Stimulated activated CD8-positive, alpha-beta memory T cell treated with anti-CD3 and anti-CD28 coated beads, Interleukin-2, amount 100 ng/mL, for 48 hours (primary cell): ENCODE measurements at places on chromosomes 3 and 15.

- DNase-seq, result no peak
These were observed 363.5 kb downstream of the FOXP1 start for GRCh38 chr3:71219744-71220638.

- no peak for DNase-seq
These were observed 156.7 kb downstream of the SERPINI1 start for GRCh38 chr3:167892205-167892604.

- no peak for DNase-seq
These were observed 74.7 kb downstream of the NPTN start for GRCh38 chr15:73558529-73558928.

GRCh38 chr3:30826531-30826942 lies 67.9 kb downstream of the GADL1 start:
- DNase-seq, result no peak

DNA sequence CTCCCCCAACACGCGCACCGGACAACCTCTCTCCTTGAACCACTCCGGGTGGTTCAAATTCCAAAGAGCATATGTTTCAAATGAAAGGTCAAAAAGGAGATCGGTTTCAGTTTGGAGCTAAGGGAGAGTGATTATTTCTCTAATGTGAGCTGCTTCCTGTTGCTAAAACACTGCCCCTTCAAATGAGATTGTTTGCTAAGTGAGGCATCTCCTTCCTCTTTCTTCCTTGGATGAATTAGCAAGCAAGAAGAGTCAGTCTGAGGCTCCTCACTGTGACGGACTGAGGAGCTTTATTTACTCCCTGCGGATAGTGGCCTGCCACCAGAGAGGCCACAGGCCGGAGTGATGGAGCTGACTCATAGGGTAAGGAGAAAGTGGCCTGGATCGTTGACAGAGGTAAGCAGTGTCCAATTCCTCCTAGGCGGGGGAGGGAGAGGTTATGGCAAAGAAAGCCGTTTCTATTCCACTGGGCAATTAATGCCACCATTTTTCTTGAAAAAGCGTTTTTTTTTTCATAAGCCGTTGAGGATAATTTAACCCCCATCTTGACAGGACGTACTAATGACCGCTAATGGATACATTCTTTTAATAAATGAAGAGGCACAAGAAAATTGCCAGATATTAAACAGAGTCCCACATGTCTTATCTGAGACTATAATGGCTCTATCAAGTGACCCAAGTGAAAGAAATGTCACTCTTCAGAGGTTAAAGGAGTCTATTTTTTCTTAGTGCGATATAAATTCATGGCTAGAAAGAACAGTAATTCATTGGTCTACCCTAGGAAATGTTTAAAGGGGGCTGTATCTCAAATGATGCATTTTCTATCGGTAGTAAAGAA lies 167.0 kb upstream of the ANKRD28 start:
- DNase-seq, result no peak

DNA sequence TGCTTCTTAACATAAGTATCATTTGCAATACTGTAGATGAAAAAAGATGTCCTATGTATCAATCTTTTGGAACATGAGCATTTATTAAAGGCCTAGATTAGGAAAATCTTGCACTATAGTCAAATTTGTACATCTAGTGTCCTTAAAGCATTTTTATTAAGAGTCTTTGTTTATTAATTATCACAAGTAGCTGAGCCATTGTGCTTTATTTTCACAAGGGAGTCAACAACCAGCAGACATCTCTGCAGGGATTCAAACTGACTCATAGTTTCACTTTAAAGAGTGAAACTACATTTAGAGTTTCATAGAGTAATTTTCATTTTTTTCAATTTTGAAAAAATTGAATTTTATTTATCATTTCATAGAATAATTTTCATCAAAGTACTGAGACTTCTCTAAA lies 94.5 kb upstream of the EIF1B start:
- DNase-seq, result no peak

DNA sequence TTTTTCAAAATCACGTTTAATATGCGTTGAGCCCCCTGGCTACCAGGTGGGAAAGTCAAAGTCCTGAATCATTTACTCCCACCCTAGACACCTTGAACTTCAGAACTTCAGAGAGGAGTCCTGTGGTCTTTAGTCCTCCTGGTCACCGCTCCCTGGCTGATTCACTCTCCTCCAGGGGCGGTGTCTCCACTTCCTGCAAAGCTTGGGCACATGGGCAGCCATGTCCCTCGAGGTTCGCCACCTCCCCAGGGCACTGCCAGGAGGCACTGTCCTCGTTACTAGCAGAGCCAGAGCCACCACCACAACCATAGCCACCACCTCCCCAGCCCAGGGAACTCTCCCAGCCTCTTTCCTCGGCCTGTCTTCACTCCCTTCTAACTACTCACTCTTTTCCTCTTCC lies 31.0 kb downstream of the LOXL1 start:
- DNase-seq, result no peak

DNA sequence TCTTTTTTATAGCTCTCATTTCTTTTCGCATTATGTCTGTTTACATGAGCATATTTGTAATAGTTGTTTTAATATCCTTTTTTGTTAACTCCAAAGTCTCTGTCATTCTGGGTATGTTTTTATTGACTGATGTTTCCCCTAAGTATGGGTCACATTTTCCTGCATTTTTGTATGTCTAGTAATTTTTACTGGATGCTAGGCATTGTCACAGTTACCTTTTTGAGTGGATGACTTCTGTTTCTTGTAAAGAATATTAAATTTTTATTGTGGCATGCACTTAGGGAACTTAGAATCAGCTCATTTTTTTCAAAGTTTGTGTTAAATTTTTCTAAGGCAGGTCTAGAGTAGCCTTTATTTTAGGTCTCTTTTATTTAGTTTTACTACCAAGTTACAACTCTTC lies 40.7 kb downstream of the ANAPC13 start:
- no peak for DNase-seq

DNA sequence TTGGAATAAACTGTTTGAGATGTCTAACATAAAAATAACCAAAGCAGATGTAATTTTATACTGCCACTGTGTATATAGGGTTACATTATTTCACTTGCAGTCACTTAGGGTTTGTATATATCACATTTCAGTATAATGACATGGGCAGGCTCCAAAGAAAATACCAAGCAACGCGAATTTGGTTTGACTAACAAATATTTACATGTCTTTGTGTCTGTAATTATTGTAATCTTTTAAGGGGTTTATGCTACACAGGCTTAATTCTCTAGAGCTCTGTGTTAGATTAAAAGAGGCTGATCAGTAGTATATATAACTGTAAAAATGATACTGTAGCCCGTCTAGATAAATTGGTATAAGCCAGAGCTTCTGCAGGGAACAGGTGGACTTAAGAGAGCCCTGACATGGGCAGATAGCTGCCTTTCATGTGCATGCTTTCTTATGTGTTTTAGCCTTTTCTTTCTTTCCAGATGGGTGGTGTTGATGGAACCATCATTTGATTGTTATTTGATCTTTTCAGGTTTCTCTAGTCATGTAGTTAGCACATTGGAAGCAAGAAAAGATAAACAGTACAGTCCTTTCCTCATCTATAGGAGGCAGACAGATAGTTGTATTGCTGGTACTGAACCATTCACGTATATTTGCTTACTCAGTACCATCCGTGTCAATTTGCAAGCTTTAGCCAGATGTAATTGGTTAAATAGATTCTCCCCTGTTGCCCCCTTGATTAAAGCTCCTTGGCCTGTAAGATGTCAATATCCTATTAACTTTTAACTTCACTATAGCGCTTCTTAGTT lies 86.1 kb downstream of the GALK2 start:
- DNase-seq, result no peak

DNA sequence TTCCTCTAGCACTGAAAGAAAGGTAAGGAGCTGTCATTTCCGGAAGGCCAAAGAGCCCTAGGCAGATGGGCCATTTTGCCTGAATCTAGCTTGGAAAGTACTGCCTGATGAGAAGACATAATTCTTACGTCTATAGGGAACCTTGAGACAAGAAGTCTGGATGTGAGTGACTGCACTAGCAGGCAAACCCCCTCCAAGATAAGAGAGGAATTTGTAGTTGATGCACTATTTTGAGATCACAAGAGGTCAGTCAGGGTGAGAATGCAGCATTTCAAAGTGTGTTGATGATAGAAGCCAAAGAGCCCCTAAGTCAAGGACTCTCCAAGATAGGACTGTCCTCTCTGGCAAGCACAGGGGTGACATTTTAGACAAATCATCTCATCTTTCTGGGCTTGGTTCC lies 99.2 kb downstream of the HES1 start:
- no peak for DNase-seq

DNA sequence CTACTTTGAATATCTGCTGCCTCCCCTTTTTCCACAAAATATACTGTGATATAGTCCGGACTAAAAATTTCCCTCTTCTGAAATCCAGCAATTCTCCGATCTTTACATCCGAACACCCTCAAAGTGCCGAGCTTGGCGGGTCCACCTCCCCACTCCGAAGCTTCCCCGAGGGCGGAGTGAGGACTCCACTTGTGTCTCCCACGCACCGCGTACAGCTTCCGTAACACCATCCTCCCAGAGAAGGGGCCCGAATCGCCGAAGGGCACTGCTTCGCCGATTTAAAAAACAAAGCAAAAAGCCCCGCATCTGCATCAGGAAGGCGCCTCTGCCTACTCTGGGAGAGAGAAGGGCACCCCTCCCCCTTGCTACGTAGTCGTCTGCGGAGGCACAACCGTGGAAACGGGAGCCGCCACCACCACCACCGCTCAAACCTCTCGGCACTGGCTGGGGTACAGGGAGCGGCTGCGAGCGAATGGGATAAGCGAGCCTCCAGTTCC lies 551 bp downstream of the NCBP2 start:
- DNase-seq, result peak; percentile 55

DNA sequence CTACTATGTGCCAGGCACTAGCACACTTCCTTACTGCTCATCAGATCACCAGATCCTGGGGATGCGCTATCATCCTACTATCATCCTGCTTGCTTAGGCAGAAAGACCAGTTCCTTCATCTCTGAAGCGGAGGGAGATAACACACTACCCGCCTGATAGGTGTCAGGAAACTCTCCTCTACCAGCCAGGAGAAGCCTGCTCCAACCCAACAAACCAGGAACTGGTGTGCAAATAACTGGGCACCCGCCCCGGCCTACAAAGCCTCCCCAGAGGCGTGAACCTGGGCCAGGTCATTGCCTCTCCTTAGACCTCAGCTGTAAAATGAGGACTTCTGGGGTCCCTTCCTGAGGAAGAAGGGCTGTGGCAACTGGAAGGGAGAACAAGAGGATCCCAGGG lies 61.5 kb downstream of the HOMER2 start:
- no peak for DNase-seq
